Umbilical cord (tissue), 2 donors: ENCODE measurements at places on chromosomes 7 and 10. TPM values are rescaled to one million over a fixed set of nuclear protein-coding genes. Genes with fewer than 3 reads are reported as not detected.

DNA sequence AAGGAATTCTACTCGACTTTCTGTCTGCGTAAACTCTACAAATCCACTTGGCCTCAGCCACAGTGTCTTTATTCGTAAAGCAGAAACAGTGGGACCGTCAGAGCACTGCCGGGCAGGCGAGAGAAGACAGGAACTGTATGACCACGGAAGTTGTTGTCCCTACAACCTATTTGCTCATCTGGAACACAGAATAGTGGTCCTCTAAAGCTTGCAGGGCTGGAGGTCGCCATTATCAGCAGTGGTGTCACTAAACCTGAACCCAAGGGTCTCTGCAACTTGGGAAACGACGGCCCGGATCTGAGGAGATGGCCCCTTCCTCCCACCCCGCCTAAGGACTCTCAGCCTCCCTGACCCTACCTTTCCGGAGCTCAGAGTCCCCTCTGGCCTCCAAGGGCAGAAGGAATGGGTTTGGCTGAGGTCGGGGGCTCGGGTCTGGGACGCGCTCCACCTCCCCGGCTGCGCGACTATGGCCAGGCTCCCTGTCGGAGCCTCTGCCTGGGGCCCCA lies 442 bp downstream of the STYXL1 start:
- no peak for DNase-seq

- DNase-seq, result no peak
Measured at GRCh38 chr7:22722536-22723180, 4.3 kb upstream of the IL6 start.

DNA sequence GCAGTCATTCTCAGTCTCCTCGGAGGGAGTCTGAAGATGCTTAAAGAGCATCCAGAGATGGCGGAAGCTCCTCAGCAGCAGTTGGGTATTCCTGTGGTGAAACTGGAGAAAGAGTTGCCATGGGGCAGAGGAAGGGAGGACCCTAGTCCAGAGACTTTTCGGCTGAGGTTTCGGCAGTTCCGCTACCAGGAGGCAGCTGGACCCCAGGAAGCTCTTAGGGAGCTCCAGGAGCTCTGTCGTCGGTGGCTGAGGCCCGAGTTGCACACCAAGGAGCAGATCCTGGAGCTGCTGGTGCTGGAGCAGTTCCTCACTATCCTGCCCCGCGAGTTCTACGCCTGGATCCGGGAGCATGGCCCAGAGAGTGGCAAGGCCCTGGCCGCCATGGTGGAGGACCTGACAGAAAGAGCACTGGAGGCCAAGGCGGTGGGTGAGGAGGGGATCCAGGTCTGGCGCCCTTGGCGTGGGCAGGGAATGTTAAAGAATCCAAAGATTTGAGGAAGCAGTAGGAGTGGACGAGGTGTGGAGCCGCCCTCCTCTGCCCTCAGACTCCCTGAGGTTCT lies 2.9 kb downstream of the ZSCAN25 start:
- DNase-seq, result no peak

DNA sequence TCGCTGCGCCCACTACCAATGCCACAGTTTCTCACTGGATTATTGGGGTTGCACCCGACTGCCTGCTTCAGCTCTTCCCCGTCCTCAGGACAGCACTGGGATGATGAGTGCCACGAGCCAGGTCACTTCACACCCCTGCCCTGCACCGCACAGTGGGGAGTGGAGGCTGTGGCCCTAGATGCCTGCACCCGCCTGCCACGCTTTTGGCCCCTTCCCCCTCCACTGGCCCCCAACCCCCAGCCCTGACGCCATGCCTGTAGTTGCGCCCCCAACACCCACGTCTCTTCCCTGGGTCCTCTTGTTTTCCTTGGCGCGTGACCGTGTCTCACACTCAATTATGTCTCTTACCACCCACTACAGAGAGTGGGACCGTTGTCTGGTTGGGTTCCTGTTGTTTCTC lies 134.3 kb downstream of the VIPR2 start:
- no peak for DNase-seq

The CAMK2B gene
- not detected for total RNA-seq

GRCh38 chr7:85823396-85824080 lies 636.7 kb upstream of the SEMA3D start:
- DNase-seq, result peak; percentile 2

The NKX2-3 gene
- total RNA-seq, result not detected

GRCh38 chr7:25158966-25159365 lies 33.9 kb upstream of the CYCS start:
- no peak for DNase-seq

The PNLIPRP2 gene
- total RNA-seq, result not detected

The ALDH18A1 gene
- 168 TPM for total RNA-seq

The CALHM1 gene
- 0.48 TPM for total RNA-seq

The CDK14 gene
- total RNA-seq, result 109 TPM

The SEMA3D gene
- total RNA-seq, result 43.1 TPM

The AKR1C3 gene
- total RNA-seq, result 4.6 TPM

The OR2F2 gene
- total RNA-seq, result 2.9 TPM

The PLXNA4 gene
- total RNA-seq, result 34.9 TPM

- DNase-seq, result no peak
Measured at GRCh38 chr10:133088179-133088955, 643 bp downstream of the ADGRA1 start.

DNA sequence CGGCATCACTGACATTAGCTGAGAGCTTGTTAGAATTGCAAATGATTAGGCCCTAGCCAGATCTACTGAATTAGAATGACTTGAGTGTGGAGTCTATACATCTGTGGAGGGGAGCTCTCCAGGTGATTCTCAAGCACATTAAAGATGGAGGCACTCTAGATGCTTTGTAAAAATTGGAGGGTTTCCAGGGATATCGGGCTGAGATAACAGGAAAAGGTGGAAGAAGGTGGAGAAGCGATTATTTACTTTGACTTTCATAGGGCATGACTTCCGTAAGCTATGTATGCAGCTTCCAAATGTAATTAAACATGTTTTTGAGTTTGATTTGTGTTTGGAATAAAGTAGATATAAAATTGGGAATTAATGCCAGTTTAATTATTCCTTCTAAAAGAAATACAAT lies 235.0 kb upstream of the PTN start:
- DNase-seq, result no peak

DNA sequence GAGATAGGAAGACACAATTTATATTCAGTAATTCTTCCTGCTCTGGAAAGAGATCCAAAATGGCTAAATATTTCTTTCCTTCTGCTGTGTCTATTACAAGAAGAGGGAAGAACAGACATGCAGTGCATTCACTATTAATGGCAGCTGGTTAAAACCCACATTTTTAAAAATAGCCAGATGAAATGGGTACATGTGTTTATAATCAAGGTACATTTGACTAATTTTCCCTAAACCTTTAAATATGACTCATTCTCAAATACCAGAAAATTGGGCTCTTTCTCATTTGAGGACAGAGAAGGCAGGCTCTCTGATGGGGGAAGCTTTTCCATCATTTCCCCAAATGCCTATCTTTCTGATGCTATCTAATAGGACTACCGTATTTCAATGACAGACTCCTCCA lies 215.7 kb upstream of the HABP2 start:
- no peak for DNase-seq

The FAM241B gene
- total RNA-seq, result not detected

The OPN4 gene
- 0.48 TPM for total RNA-seq

GRCh38 chr10:26367771-26368170 lies 70.4 kb upstream of the APBB1IP start:
- peak; percentile 46 for DNase-seq

DNA sequence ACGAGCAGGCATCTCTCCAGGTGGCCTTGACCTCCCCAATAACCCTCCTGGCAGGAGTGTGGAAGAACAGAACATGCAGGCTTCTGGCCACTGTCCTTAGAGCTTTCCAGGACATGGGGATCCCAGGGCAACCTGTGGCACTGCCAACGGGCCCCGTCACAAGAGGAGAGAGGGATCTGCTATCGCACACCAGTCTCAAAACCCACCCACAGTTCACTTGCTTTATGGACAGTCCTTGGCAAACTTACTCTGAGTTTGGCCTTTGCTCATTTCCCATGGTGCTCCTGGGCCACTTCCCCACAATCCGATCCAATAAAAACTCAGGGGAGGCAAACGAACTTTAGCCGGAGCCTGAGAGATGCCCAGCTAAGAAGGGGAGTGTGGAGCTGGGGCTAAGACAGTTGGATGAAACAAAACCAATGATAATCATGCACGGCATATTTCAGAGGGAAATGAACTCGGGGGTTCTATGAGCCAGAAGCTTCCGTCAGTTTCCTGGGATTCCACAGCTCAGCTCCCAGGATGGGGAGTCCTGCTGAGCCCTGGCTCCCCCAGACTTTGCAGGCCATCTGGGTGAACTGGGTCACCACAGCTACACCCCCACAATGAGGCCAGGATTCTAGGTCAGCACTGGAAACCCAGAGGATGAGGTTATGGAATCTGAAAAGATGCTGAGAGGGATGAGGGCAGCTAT lies 158.4 kb downstream of the NEURL1 start:
- no peak for DNase-seq

GRCh38 chr7:112383671-112384417 lies 66.4 kb upstream of the IFRD1 start:
- no peak for DNase-seq

DNA sequence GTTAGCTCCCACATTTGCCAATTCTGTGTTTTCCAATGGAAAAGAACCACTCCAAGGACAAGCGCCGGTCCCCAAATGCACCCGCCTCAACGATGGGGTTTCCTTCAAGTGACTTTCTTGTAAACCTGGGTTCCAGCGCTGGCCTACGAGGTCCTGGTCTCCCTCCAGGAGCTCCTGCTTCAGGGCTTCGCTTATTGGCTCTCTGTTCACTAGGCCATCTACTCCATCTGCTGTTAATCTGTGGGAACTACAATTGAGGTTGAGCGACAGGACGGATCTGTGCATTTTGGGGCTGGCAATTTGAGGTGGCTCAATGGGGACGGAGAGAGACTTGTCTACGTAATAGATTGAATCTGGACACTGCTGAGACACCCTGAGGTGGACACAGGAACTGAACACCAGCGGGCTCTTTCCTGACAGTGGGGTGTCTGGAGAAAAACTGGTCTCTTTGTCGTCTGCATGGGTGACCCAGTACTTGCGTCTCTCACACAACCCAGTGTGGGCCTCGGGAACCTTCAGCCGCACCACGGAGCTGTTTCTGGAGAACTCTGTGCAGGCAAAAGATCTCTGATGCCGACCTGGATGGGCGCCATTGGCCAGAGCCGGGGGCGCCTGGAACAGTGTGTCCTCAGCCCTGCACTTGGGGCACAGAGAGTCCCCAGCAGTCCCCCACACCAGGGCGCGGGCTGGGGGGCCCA lies 115.9 kb upstream of the ADAM12 start:
- peak; percentile 72 for DNase-seq

- peak; percentile 26 for DNase-seq
Measured at GRCh38 chr7:107659666-107660065, 962 bp upstream of the SLC26A4 start.

DNA sequence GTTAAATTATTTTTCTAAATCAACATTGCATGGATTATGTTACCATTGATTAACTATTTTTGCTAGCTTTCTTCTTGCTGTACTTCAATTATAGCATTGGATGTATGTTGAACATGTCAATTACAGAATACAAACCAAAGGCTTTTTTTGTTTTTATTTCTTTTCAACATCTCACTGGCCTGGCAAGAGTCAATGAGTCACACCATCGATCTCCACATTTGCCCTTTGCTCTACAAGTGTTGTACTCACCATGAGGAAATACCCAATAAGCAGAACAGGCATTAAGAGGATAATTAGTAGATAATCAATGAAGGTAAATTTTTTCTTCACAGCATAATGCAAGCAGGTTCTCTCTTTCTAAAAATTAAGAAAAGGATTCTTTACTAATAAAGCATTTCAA lies 23.3 kb downstream of the ANKRD22 start:
- no peak for DNase-seq

The ZNF212 gene
- 1.7 TPM for total RNA-seq

The DRGX gene
- 0.48 TPM for total RNA-seq

DNA sequence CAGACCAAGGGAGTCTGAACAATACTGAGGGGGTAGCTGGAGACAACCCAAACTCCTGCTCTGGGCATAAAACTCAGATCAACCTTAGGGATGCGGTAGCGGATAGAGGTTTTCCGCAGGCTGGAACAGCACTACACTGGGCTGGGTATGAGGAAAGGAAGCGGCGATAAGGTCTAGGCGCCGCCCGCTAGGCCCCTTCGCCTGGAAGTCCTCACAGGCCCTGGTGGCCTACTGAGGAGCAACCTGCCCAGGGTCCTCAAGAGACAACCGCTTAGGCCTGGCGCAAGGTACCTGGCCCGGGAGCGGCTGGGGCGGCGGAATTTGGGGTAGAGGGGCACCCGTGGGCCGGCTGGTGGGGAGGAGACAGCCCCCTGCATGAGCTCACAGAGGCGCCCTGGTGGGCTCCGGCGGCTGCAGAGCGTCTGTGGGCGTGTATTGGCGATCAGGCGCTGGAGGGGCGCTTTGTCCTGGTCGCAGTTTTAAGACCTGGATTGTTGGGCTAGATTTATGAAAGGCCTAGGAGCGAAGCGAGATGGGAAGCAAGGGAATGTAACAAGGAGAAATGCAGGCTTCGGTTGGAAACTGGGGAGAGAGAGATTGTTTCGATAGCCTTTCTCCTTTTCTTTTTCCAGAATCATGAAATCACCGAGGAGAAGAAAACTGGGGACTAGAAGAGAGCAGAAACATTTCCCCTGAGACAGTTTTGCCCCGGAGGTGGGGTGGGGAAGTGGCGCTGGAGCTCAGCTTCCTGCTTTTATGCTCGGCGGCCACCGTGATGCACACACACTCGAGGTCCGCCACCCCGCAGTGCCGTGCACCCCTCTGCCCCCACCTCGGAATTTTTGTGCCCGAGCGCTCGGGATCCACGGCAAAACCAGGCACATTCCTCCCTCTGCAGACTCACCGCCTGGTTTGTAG lies 2.4 kb upstream of the NKX2-3 start:
- no peak for DNase-seq

The ADAP1 gene
- 13.5 TPM for total RNA-seq

GRCh38 chr7:145252031-145252430 lies 416.2 kb upstream of the TPK1 start:
- no peak for DNase-seq

DNA sequence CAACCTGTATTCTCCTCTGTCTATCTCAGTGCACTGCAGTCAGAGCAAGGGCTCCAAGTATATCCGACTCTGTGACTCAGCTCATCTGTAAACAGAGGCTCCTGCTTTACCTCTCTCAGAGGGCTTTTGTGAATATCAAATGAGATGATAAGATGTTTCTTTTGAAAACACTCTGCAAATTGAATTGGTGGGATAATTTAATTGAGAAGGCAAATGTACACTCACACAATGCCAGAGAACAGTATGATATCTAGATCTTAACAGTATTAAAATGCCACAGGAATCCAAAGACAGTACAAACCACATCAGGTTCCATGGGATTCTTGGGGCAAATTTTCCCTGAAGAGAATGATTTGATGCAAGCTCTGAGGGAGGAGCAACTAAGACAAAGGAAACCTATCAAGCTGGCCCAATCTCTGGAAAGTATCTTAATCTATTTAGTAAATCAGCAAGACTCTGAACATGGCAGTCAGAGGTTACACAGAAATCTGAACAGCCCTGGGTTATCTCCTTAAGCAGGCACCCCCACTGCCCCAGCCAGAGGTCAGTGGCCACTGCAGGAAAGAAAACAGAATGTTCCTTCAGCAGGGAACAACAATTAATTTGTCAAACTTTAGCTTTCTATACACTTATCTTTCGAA lies 45.9 kb downstream of the DOCK4 start:
- DNase-seq, result no peak

- no peak for DNase-seq
Measured at GRCh38 chr7:38052786-38053185, 125.3 kb upstream of the STARD3NL start.

The CALML5 gene
- not detected for total RNA-seq
